GM06990 (cell line): ENCODE measurements at places on chromosomes 5 and 9.

DNA sequence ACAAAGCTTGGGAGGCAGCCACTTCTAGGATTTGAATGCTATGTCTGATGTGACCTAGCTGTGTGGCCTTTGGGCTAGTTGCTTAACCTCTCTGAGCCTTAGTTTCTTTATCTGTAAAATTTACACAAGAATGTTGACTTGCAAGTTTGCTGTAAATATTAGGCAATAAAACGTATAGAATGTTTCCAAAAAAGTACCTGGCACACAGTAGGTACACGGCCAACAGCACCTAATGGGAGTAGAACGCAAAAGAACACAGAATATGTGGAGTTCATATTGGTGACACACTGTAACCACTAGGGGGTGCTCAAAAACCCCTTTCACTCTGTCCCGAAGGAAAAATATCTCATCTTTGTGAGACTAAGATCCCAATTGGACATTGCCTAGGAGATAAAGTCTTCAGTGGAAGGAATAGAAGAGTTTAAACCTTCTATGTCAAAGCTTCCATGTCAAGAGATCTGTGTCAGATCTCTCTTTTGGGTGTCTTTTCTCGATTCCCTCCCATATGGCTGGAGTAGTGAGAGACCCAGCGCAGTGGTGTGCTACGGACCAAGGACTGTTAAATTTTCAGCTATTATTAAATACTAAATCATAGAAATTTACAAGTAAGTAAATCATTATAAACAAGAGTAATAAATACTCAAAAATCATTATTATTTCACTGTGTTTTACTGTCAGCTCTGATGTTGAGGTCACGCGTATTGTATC, 145.4 kb upstream of the RAD23B start:
- no peak for DNase-seq

GRCh38 chr5:117379521-117379920, 804.9 kb upstream of the SEMA6A start:
- no peak for DNase-seq

- no peak for DNase-seq
Observed at GRCh38 chr9:31573561-31573960, 810.9 kb upstream of the ACO1 start.

GRCh38 chr9:69355232-69355631, 30.2 kb downstream of the ENTREP1 start:
- DNase-seq: no peak

GRCh38 chr5:10466446-10467073, 24.9 kb downstream of the ROPN1L start:
- no peak for DNase-seq

DNA sequence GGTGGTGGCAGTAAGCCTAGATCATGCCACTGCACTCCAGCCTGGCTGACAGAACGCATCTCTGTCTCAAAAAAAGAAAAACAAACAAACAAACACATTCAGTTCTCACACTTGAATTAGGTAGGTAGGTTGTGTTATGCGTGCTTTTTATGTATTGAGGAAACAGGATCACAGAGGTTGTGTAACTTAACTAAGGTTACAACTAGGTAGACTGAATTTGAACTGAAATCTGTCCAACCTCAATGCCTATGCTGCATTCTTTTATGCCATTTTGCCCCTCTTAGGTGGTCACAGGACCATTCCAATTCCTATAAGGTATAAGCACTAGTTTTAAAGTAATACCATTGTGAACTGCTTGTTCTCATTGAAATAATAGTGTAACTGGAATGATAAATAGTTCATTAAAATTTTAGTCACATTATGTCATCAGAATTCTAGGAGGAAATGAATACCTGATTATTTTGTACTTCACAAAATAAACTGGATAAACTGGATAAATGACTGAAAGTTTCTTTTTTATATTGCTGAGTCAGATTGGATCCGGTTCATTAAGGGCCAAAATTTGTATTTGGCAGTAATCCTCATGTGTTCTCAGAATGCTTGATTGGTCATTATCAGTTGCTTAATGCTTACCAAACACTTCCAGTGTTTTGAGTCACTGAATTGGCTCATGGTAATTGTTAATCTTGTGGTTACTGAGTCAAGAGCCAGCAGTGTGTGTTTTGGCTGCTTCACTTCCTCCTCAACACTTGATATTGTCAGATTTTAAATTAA, 7.1 kb downstream of the UBAP1 start:
- DNase-seq: peak; percentile 17
